Breast epithelium (tissue), 4 donors: ENCODE measurements at places on chromosomes 1 and 21. TPM values are rescaled to one million over a fixed set of nuclear protein-coding genes. Genes with fewer than 3 reads are reported as not detected.

Gene FBLIM1
- 17.4 TPM for total RNA-seq

Gene SPATA21
- total RNA-seq, result not detected

Gene MATN1
- total RNA-seq, result not detected

Gene VHLL
- total RNA-seq, result not detected

Gene PEX11B
- total RNA-seq, result 22.0 TPM

Gene SLC1A7
- 0.16 TPM for total RNA-seq

Gene SLAMF9
- not detected for total RNA-seq

Gene CYB5RL
- 7.5 TPM for total RNA-seq

Gene HSPG2
- 95.0 TPM for total RNA-seq

Gene OR2T2
- not detected for total RNA-seq

Gene TEX38
- total RNA-seq, result not detected

Gene C1orf94
- not detected for total RNA-seq

Gene CCDC185
- not detected for total RNA-seq

Gene OPRD1
- total RNA-seq, result not detected

Gene PRMT2
- total RNA-seq, result 92.1 TPM

Gene AGMAT
- total RNA-seq, result 0.32 TPM

Gene HCN3
- total RNA-seq, result 1.3 TPM

Gene CLCA4
- 2.6 TPM for total RNA-seq

DNA sequence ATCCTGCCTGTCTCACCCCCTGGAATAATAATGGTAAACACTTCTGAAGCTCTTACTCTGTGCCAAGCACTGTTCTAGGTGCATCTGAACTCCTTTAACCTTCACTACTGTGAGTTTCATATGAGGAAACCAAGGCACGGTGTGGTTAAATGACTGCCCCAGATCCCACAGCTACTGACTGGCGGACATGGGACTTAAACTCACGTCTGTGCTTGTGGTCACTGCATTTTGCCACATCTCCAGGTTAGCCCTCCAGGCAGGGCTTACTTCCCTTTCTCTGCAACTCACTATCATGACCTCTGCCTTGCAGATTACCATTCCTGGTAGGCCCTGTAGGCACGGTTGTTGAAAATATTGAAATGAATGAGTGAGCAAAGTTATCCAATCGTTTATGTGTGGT is 83.4 kb downstream of the ADSS2 start:
- DNase-seq, result no peak

DNA sequence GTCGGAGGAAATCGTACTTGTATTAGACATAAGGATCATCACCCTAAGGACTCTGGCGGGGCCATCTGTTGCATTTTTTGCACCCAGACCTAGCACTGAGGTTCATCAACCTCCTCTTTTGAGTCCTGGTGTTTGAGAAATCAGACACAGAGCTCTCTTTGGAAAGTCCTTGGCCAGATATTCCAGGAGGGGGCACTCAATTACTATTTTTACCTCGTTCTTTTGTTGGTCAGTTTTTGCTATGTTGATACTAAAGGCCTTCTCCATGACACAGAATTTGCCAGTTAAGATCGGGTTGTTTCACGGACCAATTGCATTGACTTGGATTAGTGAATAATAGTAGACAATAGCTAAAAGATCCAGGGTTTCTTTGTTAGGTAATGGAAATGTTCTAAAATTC is 711.2 kb downstream of the KCNT2 start:
- DNase-seq, result no peak

DNA sequence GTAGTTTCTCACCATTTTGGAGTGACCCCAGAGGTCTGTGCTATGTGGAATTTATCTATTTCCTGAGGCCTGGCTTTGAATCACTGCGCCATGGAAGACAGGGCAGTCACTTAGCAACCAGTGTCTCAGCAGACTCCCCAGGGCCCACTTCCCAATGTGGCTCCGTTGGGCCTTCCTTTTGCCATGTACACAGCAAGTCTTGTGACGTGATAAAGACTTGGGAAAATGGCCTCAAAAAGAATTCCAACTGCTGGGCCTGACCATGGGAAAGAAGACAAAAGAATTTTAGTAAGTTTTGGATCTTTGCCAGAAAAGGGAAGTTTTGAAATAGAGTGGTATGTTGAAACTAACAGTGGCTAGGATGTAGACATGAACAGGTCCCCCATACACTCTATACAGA is 36.2 kb downstream of the TLR5 start:
- no peak for DNase-seq

GRCh38 chr1:38244218-38244845 is 197.7 kb upstream of the POU3F1 start:
- no peak for DNase-seq

GRCh38 chr1:25694167-25695007 is 77.8 kb downstream of the MAN1C1 start:
- DNase-seq, result no peak

- DNase-seq, result no peak
Measured at GRCh38 chr21:46538851-46539666, 65.8 kb downstream of the S100B start.

DNA sequence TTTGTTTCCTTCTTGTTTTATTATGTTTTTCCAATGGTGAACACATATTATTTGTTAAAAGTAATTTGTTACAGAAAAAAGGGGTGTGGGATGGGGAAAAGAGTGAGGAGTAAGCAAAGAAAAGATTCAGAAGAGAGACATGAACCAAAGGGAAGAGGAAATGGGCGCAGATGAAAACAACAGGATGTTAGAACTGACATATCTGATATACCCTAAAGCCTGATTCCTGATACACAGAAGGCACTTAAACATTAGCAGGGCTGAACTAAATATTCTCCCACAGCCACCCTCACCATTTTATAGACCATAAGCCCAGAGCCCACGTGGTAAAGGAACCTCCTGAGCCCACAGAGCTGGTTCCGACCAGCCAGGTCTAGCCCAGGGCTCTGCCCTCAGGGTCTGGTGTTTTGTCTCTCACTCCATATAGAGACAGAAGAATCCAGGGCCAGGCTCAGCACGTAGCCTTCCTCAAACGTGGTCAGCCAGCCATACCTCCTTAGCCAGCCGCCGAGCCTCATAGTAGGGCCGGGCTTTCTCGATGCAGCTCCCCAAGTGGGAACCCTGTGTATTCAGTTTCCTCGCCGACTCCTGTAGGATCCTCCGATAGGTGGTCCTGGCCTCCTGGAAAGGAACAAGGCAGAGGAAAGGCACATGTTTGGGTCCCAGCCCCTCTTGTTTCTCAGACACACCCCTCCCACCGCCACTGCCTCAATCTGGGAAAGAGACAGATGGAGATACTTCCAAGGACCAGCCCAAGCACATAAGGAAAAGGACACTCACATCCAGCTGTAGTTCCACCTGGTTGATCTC is 9.5 kb downstream of the SH3BP5L start:
- no peak for DNase-seq

DNA sequence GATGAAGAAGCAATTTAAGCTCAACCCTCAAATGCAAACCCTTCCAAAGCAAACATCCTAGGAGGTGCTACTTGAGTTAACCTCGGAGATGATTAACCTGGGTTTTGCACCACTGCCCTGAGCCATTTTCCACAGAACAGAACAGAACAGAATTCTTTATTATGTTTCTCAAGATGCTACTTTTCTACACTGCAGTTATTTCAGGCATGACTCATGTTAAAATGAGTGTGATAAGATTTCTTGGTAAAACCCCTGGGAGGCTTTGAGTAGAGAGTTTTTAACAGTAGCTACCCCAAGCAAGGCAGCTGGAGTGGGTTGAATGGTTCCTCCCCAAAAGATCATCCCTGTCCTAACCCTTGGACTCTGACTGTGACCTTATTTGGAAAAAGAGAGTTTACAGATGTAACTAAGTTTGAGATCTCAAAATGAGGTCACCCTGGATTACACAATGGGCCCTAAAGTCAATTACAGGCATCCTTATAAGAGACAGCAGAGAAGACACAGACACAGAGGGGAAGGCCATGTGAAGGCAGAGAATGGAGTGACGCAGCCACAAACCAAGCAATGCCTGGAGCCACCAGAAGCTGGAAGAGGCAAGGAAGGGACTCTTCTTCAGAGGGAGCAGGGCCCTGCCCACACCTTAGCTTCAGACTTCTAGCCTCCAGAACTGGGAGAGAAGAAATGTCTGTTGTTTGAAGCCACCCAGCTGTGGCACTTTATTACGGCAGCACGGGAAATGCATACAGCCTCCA is 153.4 kb downstream of the ETS2 start:
- DNase-seq, result no peak

GRCh38 chr1:7667625-7668218 is 103.4 kb upstream of the VAMP3 start:
- peak; percentile 93 for DNase-seq

GRCh38 chr1:210321552-210321951 is 7.2 kb upstream of the HHAT start:
- peak; percentile 82 for DNase-seq

GRCh38 chr1:86035101-86035500 is 121.5 kb downstream of the COL24A1 start:
- DNase-seq, result no peak

DNA sequence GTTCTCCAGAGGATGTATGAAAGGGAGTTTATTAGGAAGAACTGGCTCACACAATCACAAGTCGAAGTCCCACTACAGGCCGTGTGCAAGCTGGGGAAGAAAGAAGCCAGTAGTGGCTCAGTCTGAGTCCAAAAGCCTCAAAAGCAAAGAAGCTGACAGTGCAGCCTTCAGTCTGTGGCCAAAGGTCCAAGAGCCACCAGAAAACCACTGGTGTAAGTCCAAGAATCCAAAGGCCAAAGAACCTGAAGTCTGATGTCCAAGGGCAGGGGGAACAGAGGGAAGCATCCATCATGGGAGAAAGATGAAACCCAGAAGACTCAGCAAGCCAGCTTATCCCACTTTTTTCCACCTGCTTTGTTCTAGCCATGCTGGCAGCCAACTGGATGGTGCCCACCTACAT is 21.4 kb upstream of the CEP350 start:
- DNase-seq, result no peak

- DNase-seq, result no peak
Measured at GRCh38 chr1:11961230-11961629, 19.0 kb upstream of the MFN2 start.

- DNase-seq, result no peak
Measured at GRCh38 chr21:32372755-32373154, 20.1 kb downstream of the URB1 start.

DNA sequence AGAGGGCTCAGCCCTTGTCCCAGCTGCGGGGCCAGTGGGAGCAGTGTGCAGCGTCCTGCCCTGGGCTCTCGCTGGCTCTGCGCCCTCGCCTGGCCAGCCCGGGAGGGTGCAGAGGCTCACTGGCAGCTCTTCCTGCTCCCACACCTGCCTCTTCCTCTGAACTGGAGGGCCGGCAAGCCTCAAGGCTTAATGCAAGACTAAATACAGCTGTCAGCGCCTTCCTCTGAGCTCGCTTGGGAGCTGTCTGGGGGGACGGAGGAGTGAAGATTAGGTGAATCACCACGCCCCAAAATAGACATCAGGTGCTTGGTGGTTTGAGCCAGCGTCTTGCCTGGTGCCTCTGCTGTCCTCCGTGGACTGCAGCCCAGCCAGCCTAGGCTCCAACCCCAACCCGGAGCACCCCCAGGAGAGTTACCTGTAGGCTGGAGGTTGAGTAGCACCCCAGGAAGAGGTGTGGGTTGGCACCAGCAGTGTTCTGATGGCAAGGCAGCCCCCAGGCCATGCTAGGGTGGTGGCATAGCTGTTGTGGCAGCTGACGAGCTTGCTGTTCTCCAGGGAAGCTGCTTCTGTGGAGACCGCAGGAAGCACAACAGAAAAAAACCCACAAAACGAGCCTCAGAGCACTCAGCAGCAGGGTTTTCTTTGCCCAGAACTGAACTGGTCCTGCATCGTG is 36.9 kb downstream of the UMODL1 start:
- peak; percentile 57 for DNase-seq

GRCh38 chr1:167797015-167797414 is 75.2 kb downstream of the MPZL1 start:
- DNase-seq, result no peak

- DNase-seq, result no peak
Measured at GRCh38 chr1:109263234-109263596, 13.9 kb downstream of the CELSR2 start.

- no peak for DNase-seq
Measured at GRCh38 chr1:174968750-174969244, 30.9 kb upstream of the CACYBP start.

DNA sequence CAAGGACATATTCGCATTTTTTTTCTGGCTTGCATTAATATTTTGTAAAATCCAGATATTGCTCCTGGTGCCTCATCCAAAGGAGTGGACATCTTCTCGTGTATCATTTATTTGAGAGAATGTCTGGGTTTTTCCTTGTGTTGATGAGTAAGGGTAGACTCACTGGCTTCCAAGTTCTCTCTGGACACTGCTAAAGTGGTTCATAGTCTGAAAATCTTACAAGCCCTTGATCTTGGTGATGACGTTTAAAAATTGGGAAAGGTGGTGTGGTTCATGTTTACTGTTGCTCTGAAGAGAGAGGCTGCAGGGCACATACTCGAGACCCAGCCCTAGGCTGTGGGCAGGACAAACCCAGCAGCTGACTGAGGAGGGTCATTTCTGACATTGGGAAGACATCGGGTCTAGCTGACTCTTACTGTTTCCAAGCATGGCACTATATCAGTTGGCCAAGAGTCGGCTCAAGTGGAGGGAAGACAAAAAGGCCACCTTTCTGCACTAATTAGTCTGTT is 296.2 kb downstream of the LMX1A start:
- no peak for DNase-seq

DNA sequence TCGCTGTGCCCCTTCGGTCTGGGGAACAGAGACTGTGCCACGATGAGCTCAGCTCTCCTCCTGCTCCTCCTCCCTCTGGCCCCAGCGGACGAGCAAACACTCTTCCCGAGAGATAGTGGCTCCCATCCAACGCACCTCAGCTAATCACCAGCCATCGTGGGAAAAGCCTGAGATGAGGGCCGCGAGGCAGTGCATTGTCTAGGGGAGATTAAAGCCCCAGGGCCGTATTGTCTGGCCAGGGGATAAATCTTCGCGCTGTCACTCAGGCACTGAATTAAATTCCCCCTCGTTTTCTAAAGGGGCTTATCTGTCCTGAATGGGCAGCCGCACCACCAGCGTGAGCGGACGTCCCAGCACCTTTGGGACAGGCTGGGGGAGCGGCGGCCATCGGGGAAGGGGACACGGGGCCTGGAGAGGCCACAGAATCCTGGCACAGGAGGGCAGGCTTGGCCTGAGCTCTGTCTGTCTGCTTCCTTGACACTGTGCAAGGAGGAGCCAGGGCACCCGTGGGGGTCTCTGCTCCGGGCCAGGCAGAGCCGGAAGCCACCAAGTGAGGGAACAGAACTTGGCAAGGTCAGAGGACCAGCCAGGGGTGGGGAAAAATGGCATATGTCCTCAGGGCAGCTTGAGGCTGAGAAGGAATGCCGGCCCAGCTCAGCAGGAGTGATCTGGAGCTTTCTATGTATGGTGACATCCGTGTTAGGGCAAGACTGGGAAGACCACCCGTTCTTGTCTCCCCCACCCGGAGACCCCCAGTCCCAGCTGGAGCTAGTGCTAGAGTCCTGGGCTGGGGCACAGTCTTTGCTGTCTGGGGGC is 32.3 kb downstream of the PRDM16 start:
- no peak for DNase-seq

GRCh38 chr1:24340770-24341169 is 21.6 kb downstream of the GRHL3 start:
- no peak for DNase-seq

- DNase-seq, result no peak
Measured at GRCh38 chr1:162578071-162578700, 16.7 kb downstream of the UAP1 start.
